ENCODE measurements at places on chromosomes 7 and 10. TPM values are rescaled to one million over a fixed set of nuclear protein-coding genes. Genes with fewer than 3 reads are reported as not detected.

Gene PON2
- 152 TPM for total RNA-seq

Gene CPN1
- total RNA-seq: not detected

Gene EFCAB10
- 0.38 TPM for total RNA-seq

Gene ZNF316
- total RNA-seq: 20.5 TPM

Gene TLX1
- not detected for total RNA-seq

Gene STEAP2
- 2.3 TPM for total RNA-seq

DNA sequence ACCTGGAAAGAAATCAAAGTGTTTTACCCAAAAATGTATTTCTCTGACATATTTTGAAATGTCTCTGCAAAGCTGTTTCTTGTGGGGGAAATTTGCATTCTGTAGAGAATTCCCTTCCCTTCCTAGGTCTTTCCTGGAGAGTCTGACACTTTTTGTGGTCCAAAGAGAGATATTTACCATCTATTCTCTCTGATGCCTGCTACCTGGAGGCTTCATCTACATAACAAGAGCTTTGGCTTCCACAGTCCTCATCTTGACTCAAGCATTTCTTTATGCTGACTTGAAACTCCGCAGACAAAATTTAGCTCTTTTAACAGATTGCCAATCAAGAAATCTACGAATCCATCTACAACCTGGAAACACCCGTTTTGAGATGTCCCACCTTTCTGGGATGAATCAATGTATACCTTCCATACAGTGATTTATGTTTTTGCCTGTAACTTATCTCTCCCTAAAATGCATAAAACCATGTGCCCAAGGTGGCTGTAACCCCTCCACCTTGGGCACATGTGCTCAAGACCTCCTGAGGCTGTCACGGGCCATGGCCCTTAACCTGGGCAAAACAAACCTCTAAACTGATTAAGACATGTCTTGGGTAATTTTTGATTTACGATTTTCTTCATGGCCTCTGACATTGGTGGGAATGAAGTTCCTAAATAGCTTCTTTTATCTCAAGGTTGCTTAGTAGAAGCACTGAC is 334.7 kb downstream of the GALNT17 start:
- H3K4me1 ChIP-seq: no peaks in the 10 kb centered on the region
- H3K27me3 ChIP-seq: no peaks in the 10 kb centered on the region
- no peak for DNase-seq

- DNase-seq: peak; percentile 28
- no peak overlapping the region for H3K4me3 ChIP-seq
- H3K36me3 ChIP-seq: no peaks in the 10 kb centered on the region
- H3K27me3 ChIP-seq: no peaks in the 10 kb centered on the region
- H3K27ac ChIP-seq: no peak overlapping the region
- no peaks in the 10 kb centered on the region for H3K4me1 ChIP-seq
Observed at GRCh38 chr7:131574741-131575140, 18.3 kb upstream of the PODXL start.

DNA sequence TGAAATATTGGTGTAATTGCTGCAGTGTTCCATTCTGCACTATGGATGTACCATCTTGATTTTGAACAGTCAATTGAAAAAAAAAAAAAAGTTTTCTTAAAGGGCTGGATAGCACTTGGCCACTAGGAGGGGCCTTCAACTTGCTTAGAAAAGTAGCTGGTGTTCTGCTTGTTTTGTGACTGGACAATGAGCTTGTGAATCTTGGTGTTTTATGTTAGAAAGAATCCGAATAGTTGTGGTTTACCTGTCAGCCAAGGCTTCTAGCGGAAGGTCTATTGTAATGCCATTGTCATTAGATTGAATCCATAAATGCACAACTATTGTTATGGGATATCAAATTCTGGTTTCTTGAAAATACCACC is 77.1 kb downstream of the BMPER start:
- H3K36me3 ChIP-seq: no peaks in the 10 kb centered on the region
- H3K27ac ChIP-seq: peak overlapping the region; percentile 82
- H3K27me3 ChIP-seq: no peaks in the 10 kb centered on the region
- H3K4me3 ChIP-seq: no peak overlapping the region
- DNase-seq: peak; percentile 63
- H3K4me1 ChIP-seq: peaks cover 44% of the 10 kb centered on the region

DNA sequence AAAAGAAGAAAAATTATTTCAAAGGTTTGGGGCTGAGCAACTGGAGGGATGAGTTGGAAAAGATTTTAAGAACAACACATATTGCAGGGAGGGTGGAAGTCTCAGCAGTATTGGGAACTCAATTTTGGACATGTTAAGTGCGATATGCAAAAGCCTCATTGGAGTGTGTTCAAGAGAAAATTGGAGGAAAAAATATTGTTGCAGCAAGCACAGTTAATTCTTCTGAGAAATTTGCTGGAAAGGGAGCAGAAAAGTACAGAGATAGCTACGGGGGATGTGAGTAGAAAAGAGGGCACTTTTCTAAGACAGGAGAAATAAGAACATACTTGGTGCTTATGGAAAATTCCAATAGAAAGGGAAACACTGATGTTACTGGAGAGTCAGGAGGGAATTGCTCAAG is 59.8 kb upstream of the MAGI2 start:
- no peak overlapping the region for H3K4me3 ChIP-seq
- no peaks in the 10 kb centered on the region for H3K4me1 ChIP-seq
- no peak overlapping the region for H3K27ac ChIP-seq
- DNase-seq: no peak
- H3K36me3 ChIP-seq: no peaks in the 10 kb centered on the region
- H3K27me3 ChIP-seq: no peaks in the 10 kb centered on the region

- no peak overlapping the region for H3K4me3 ChIP-seq
- H3K27me3 ChIP-seq: no peaks in the 10 kb centered on the region
- no peaks in the 10 kb centered on the region for H3K4me1 ChIP-seq
- no peak overlapping the region for H3K27ac ChIP-seq
- no peaks in the 10 kb centered on the region for H3K36me3 ChIP-seq
- no peak for DNase-seq
Observed at GRCh38 chr10:26457088-26457487, 18.9 kb downstream of the APBB1IP start.

- H3K4me1 ChIP-seq: no peaks in the 10 kb centered on the region
- no peaks in the 10 kb centered on the region for H3K27me3 ChIP-seq
- H3K4me3 ChIP-seq: no peak overlapping the region
- no peak overlapping the region for H3K27ac ChIP-seq
Observed at GRCh38 chr10:22984066-22984465, 56.2 kb downstream of the ARMC3 start.

GRCh38 chr10:69914398-69915214 is 112.9 kb downstream of the COL13A1 start:
- DNase-seq: peak; percentile 23
- H3K4me3 ChIP-seq: no peak overlapping the region

DNA sequence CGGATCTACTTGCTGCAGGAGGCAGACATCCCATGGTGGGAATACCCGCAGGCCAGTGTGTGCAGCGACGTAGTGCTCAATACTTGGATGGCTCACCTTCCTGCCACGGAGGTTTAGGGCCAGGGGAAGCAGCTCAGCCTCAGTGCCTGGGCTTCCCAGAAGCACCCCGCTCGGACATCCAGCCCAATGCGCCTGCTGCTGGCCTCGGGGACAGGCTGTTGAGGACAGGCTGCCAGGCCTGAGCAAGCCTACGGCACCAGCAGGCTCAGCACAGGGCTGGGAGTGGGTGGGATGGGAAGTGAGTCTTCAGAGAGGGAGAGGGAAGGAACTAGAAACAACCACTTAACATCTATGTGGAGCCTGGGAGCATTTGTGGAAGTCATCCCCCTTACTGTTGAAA is 441.3 kb upstream of the MGMT start:
- no peaks in the 10 kb centered on the region for H3K36me3 ChIP-seq
- no peak overlapping the region for H3K4me3 ChIP-seq
- H3K27ac ChIP-seq: no peak overlapping the region
- H3K4me1 ChIP-seq: no peaks in the 10 kb centered on the region

All from astrocyte (in vitro differentiated cells and primary cell).